ENCODE measurements at places on chromosomes 7 and 10.

DNA sequence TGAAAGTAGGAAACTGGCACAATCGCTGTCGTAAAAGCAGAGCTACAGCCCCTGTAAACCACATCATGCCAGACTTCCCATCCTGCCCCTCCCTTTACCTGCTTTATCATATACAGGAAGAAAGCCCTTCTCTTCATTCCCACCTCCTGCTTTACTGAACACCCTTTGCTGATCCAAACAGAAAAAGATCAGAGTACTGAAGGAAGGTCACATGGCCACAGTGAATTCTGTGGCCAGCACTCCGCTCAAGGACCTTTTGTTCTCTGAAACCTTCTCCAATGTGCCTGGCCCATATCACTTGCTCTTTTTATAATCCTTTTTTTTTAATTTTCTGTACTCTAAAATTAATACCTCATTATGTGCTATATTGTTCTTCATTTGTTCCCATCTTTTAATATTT is 108.8 kb upstream of the LRGUK start:
- DNase-seq, result no peak

DNA sequence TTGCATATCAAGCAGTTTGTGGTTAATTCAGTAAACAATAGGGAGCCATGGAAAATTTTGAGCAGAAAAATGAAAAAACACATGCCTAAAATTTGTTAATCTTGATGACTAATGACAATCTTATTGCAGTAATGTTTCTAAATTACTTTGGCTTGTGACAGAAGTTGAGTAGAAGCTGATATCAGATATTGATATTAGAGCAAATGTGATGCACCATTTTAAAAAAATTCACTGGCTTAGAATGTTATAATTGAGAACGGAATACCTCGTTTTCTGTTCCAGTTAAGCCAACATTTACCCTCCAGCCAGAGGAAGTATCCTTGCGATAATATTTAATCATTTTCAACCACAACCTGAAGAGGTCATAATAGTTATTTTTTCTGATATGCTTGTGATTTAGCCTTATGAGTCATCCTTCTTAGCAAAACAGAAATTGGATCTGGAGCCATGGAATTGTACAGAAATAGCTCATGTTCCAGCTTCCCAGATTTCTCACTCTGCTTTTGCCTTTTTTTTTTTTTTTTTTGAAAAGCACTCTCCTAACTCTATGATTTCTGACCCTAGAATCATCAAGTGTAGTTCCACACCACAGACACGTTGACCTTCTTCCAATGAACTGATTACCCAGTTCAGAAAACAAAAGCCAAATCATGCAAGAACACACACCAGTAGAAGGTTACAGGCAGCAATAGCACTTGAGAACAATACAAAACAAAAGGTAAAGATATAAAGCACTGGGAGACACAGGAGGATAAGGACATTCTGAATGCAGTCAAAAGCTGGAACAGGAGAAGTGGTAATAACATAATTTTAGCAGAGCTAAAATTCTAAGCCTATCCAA is 96.8 kb upstream of the PHYHIPL start:
- DNase-seq, result no peak

GRCh38 chr10:12638781-12639180 is 289.4 kb downstream of the CAMK1D start:
- no peak for DNase-seq

DNA sequence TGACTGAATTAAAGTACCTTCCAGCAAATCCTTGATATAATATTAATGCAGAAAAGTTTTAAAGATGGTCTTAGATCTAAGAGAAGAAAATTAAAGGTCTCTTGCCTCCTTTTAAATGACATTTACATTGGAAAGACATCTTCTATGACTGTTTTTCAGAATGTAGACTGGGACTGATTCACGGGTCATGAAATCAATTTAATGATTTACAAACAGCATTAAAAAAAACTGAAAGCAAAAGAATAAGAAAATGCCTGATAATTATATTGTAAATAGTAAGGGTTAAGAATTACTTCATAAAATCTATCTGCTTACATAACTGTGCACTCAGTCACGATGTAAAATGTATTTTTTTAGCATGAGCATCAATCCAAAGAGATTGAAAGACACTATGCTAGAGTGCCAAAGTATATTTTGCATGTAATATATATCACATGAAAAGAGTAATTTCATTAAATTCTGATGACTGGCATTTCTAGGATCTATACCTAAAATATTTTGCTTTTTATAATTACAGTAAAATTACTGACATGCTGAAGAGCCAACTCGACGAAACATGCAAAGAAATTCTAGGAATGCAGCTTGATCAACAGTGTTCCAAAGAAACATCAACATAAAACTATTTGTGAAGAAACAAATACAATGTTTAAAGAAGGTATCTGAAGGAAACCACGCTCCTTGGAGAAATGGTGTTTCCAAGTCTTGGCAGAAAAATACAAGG is 35.1 kb downstream of the RTKN2 start:
- no peak for DNase-seq

DNA sequence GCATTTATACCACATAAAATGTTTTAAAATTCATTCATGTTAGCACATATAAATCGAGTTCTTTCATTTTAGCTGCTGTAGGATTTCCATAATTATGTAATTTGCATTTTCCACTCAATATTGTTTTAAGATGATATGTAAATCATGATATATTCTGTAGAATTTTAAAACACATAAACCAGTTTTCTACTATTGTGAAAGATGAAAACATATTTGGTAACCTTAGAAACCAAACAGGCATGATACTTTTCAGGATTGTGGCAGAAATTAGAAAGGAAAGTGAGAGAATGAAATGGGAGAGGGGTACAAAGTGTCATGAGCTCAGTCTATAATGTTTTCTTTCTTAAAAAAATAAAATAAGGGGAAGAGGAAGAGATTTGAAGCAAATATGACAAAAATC is 269.3 kb downstream of the PPP1R3A start:
- DNase-seq, result no peak

DNA sequence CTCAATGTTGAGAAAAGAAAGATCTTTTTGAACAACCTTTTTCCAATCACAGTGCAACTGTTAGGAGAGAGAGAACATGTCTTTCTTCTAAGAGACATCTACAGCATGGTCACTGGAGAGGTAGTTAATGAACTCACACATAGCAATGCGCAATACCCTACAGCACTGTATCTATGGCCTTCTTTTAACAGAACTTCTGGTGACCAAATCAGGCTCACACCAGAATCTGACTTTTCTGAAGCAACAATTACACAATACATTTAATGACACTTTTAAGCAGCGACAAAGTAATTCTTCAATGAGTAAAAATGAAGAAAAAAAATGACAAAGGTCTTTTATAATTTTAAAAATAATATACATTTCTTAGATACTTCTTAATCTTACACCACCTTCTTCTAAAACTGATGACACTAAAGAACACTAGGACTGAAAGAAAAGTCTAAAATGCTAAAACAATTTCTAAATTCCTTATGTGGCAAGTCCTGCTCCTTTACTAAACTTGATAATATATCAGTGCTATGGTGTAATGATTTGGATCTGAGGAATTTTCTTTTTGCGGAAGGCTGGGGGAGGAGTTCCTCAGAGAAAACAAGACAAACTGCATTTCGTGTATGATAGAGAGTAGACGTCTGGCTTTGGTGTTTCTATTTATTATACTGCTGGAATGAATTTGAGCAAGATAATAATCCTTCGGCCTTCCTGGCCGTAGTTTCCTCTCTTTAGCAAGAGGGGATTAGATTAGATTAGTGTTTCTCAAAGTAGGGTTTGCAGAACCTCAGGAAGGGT is 166.3 kb downstream of the ZNF438 start:
- no peak for DNase-seq

- no peak for DNase-seq
Observed at GRCh38 chr7:134873253-134873652, 93.8 kb downstream of the CALD1 start.

GRCh38 chr7:66190504-66190857 is 14.7 kb upstream of the TPST1 start:
- DNase-seq, result no peak

GRCh38 chr10:15043674-15044073 is at the start of gene OLAH:
OLAH (plus strand) TSS chr10:15043943; CDS start chr10:15047289, 3,346 bp downstream.
- DNase-seq, result no peak

DNA sequence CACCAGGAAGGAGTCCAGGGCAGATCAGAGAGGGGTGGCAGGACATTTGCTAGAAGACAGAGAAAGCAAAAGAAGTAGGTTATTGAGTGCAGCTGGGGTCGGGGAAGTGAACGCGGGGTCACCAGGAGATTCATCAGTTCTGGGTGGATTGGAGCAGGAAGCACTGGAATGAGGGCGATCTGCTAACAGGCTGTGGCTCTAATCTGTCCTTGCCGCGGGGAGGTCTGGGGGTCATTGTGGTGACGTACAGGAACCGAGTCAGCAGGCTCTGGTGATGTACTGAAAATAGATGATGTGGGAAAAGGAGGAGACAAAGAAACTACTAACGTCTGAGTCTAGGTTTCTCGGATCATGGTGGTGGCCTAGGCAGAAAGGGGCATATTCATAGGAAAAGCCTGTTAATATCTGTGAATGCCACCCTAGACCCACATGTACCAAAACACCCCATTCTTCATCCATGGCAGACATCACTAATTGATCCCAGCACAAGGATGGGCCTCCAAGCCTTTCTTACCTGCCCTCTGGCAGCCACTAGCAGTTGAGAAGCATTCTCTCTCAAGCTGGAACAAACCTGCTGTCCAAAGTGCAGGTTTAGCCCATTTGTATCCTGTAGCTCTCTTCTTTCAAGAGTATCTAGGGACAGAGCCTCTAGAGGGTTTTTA is 134.5 kb downstream of the C10orf105 start:
- DNase-seq, result peak; percentile 19

- DNase-seq, result no peak
Observed at GRCh38 chr7:556291-556826, 36.7 kb upstream of the PDGFA start.

GRCh38 chr10:32232378-32232777 is 114.6 kb downstream of the EPC1 start:
- no peak for DNase-seq

DNA sequence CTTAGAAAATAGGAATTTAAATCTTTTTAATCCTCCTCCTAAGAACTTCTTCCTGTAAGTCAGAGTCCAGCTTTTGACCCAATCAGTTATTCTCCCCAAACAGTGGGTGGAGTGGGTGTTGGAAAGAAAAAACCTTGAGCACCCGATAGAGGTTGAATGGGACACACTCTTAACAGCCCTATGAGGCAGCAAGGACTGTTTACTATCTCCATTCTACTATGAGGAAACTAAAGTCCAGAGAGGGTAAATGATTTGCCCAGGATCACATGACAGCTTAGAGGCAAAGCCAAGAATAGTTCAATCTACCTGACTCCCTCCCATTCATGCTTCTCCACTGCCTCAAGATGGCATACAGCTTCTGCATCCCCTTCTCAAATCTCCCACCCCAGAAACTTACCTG is 57.6 kb upstream of the SLC35B4 start:
- DNase-seq, result no peak

GRCh38 chr10:11415095-11415494 is 196.4 kb downstream of the USP6NL start:
- no peak for DNase-seq

DNA sequence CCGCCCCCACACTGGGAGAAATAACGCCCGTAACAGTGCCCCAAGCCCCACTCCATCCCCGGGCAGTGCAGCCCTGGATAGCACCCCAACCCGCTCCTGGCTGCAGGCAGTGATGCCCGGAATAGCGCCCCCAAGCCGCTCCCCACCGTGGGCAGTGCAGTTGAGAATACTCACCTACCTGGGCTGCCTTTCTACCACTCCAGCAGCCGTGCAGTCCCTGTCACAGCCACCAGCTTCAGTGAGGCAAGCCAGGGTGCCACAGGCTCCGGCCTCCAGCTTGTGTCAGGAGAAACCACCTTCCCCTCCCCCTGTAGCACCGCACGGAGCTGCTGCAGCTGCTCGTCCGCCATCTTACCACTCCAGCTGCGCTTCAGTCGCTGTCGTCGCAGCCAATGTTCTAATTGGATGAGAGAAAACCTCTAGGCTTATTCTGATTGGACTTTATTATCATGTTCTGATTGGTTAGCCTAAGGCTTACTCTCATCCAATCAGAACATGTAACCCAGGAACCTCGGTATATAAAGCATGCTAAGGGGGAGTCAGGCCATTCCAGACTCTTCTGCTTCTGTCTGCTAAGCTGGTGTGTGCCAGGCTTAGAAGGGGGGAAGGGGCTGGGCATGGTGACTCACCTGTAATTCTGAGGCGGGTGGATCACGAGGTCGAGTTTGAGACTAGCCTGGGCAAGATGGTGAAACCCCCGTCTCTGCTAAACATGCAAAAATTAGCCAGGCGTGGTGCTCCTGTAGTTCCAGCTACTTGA is 53.2 kb upstream of the ZNF33B start:
- DNase-seq, result peak; percentile 96

DNA sequence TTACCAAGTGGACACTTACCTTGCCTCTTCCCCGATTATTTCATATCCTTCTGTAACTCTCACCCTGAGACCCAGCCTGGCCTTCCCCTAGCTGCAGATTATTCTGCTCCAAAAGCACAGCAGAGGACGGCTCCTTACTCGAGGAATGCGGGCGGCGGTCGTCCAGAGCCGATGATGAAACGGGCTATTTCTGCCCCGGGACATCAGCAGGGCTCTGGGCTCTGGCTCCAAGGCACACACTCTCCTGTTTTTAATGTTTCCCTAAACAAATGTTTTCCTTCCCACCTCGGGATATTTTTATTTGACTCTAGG is 343 bp upstream of the C10orf71 start:
- no peak for DNase-seq

DNA sequence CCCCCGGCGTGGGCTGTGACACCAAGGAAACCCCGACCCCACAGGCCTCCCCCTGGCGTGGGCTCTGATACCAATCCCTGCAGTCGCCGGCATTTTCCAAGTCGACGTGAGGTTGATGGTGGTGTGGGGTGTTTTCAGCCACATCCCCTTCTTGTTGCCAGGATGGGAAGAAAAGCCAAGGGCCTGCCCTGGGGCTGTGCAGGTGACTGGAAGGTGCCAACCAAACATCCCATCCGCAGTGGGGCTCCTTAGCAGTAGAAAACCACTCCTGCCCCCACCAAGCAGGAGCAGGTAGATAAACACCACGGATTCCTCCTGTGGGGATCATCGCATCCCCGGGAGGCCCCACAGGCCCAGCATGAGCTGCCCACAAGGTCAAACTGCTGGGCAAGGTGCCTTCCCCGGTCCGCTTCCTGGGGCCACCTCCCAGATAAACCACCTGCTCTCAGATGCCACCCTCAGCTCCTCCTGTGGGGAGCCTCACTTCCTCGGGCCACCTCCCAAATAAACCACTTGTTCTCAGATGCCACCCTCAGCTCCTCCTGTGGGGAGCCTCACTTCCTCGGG is 88.5 kb upstream of the DIP2C start:
- no peak for DNase-seq

DNA sequence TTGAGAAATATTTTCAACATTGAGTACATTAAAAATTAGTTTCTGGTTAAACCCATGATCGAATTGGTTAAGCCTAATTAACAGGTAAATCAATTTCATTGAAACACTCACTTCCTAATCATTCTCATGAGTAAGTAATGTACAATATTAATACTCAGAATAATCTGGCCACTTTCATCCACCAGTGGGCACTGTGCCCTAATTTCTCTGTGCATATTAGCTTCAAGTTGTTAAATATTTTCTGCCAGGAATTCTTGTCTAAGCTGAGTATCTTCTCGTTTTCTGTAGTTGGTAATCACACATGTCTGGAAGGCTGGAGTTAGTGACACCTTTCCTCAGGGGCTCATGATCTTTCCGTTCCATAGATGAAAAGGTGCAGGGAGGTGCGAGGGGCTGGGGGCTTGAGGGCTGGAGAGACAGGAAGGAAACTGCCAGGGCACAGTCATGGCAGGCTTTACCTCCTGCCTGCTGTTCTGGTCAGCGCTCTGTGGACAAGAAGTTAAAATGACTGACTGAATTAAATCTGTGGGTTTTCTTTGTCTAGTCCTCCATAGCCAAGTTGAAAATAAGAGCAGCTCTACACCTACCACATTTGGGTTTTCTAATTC is 71.9 kb downstream of the WIPF3 start:
- peak; percentile 24 for DNase-seq
